ENCODE measurements at places on chromosomes 4 and X.

DNA sequence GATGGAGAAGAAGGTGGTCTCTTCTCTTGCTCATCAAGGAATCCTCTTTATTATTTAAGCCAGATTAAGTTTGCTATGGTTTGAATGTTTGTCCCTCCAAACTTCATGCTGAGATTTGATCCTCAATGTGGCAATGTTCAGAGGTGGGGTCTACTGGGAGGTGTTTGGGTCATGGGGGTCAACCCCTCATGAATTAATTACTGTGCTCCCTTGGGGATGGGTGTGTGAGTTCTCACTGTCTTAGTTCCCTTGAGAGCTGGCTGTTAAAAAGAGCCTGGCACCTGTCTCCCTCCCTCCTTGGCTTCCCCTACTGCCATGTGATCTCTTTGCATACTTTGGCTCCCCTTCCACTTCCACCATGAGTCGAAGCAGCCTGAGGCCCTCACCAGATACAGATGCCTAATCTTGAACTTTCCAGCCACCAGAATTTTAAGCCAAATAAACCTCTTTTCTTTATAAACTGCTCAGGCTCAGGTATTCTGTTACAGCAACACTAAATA is 36.0 kb upstream of the CD38 start:
- no peak overlapping the region for H3K27ac ChIP-seq
- H3K27me3 ChIP-seq: no peaks in the 10 kb centered on the region
- no peak for DNase-seq
- H3K36me3 ChIP-seq: no peaks in the 10 kb centered on the region

DNA sequence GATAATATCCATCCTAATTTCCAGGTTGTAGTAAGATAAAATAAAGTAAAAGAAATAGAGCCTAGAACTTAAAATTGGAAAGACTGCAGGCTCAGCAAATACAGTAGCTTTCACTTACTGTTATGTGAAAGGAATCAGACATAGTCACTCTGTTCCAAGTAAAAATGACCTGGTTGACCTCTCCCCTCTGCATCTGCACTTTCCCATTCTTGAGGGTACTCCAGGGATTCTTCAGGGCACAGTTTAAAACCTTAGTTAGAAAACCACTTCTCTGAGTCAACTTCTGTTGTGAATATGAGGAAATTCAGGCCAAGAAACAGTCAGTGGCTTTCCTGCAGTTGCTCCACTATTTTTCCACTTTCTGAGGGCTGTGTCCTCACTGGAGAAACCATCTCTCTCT is 42.9 kb downstream of the FRAS1 start:
- H3K27me3 ChIP-seq: no peaks in the 10 kb centered on the region
- no peaks in the 10 kb centered on the region for H3K36me3 ChIP-seq
- no peak overlapping the region for H3K4me3 ChIP-seq
- no peak for DNase-seq
- H3K4me1 ChIP-seq: no peaks in the 10 kb centered on the region

DNA sequence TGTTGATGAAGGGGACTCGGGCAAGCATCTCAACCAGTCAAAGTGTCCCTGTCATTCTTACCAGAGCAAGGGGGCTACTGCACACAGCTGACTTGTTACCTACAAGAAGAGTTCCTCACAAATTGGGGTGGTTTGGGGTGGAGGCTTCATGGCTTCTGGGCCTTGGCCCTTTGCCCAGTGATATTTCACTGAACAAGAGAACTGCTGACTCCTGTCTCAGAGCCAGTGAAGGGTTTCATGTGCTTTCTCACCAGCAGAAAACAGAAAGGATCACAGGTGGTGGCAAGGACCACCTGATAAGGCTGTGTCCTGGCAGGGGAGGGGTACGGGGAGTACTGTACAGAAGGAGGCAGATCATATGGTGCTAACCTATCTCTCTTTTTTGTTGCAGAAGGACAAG is 53.5 kb downstream of the DLG3 start:
- no peaks in the 10 kb centered on the region for H3K27me3 ChIP-seq
- H3K36me3 ChIP-seq: no peaks in the 10 kb centered on the region
- no peaks in the 10 kb centered on the region for H3K4me1 ChIP-seq
- DNase-seq: no peak
- H3K4me3 ChIP-seq: no peak overlapping the region

GRCh38 chrX:40784516-40785151 is 49.3 kb upstream of the MED14 start:
- H3K4me1 ChIP-seq: no peaks in the 10 kb centered on the region
- H3K27me3 ChIP-seq: no peaks in the 10 kb centered on the region
- no peak overlapping the region for H3K4me3 ChIP-seq
- H3K27ac ChIP-seq: no peak overlapping the region
- DNase-seq: no peak
- no peaks in the 10 kb centered on the region for H3K36me3 ChIP-seq

DNA sequence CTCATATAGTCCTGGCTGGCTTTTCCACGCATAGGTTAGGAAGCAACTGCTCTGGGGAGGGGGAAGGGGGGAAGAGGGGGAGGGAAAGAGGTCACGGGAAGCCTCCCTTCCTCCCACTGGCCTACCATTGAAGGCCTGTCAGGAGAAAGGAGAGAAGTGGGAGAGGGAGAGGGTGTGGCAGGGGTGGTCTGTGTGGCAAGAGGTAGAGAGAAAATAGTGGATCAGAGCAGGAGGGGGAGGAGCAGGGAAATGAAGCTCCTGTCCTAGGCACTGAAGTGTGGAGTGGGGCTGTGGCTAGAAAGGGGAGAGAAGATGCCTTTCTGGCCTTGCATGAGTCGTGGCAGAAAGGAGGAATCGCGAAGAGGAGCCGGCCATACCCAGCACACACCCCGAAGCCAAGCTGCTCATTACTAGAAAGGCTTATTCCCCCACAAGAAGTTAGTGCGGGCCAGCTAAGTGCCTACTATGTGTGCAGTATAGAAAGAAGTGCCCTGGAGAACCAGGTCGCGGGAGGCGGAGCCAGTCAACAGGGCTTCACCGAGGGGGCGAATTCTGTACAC is 1.1 kb upstream of the TMEM164 start:
- no peaks in the 10 kb centered on the region for H3K27me3 ChIP-seq

GRCh38 chrX:107750263-107750662 is 25.3 kb downstream of the TSC22D3 start:
- no peaks in the 10 kb centered on the region for H3K4me1 ChIP-seq
- H3K36me3 ChIP-seq: no peaks in the 10 kb centered on the region
- no peak for DNase-seq
- no peak overlapping the region for H3K27ac ChIP-seq
- no peaks in the 10 kb centered on the region for H3K27me3 ChIP-seq

All from GM12878 (cell line).